Stimulated activated CD8-positive, alpha-beta memory T cell treated with anti-CD3 and anti-CD28 coated beads, Interleukin-15, amount 100 ng/mL, for 4 hours (primary cell): ENCODE measurements at places on chromosomes 7 and 10.

DNA sequence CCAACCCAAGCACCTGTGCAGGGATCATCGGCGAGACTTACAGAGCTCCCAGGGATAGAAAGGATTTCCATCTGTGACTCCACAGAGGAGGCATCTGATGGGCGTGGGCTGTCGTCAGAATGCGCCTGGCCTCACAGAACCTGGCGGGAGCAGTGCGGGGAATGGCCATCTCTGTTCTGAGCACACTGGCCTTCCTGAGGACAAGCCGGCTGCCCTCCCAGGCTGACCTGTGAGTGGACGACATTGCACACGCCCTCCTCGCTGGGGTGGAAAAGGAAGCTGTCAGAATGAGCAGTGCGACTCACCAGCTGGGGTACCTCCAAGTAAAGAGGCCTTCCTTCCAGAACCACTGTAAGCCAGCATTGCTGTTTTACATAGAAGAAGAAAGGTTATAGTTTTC lies 234.6 kb upstream of the PITRM1 start:
- no peak for DNase-seq

GRCh38 chr10:27646604-27647175 lies 98.9 kb downstream of the MKX start:
- DNase-seq: no peak

DNA sequence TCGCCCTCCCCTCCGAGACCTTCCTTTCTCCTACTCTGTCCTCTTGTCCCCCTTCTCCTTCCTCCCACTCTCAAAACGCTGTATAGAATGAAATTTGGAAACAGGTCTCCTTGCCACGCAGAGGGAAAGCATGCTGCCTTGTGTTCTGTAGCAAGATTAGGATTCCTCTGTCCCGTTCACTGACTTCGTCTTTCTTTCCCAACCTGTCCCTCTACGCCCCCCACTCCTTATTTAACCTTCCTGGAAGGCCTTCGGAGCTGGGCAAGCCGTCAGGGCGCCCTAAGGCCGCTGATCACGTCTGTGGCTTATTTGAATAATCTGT lies 1.3 kb downstream of the HOXA9 start:
- no peak for DNase-seq

- no peak for DNase-seq
These were observed 203.4 kb downstream of the SLC25A13 start for GRCh38 chr7:96118449-96119001.

- no peak for DNase-seq
These were observed 12.8 kb downstream of the SNX8 start for GRCh38 chr7:2301511-2301863.

DNA sequence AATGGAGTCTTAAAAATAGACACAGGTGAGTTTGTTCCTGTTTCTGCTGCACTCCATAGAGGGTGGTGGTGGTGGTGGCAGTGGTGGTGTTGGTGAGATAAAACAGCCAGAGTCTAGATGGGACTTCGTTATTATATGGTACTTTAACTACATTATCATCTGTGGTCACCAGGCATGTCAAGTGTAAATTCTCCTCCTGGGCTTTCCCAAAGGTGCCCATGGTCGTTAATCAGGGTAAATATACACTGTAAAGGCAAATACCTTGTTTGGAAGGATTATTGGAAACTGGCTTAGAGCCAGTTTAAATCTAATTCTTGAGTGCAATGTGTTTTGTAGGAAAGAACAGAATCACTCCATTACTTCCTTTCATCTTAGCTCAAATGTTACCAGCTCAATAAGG lies 21.5 kb upstream of the COMMD3 start:
- no peak for DNase-seq

- no peak for DNase-seq
These were observed 57.8 kb downstream of the AUTS2 start for GRCh38 chr7:69656077-69656476.

DNA sequence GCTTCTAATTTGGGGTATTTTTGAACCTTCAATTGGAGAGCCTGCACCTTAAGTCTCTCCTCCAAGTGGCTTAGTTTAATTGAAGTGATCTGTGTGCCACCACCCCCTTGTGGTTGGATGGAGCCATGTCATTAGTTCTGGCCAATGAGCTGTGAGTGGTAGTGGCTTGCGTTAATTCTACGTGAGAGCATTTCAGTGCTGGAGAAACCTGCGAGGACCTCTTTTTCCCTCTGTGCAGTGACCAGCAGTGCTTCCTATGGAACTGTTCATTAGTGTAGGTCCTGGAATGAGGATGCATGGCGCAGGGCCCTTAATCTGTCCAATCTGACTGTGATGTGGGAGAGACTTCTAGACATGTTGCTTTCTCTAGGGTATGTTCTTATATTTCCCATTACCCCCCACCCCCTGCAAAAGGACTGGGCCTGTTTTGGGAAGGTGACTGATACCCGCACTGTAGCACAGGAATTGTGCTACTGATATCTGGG lies 3.8 kb downstream of the HILPDA start:
- peak; percentile 23 for DNase-seq

DNA sequence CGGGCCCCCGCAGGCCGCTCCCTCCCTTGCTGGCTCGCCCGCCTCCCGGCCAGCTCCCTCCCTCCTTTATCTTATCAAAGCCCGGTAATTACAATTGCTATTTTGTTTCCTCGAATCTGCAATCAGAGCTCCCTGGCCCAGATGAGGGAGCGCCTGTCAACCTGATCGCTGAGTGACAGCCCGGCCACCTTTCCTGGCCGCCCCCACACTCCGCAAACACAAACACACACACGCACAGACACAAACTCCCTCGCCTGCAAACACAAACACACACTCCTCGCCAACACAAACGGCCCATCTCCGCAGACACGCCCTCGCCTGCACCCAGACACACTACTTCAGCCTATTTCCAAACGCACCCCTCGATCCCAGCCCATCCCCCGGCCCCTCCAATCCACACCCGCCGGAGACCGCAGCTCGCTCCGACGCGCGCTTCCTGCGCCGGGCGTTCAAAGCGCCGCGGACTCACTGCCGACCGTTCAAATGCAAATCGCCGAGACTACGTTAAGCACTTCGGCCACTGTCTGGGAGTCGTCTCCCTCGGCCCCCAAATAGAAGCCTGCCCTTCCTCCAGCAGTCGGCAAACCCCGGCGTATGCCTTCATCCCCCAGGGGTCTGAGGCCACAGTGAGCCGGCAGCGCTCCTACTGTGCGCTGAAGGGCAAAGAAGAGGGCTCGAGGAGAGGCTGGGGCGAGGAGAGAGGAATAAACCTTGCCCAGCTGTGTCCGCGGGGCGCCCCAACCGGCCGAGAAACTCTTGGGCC lies 3.0 kb upstream of the FGF8 start:
- DNase-seq: no peak

- DNase-seq: no peak
These were observed 158.4 kb downstream of the NEURL1 start for GRCh38 chr10:103651783-103652476.

DNA sequence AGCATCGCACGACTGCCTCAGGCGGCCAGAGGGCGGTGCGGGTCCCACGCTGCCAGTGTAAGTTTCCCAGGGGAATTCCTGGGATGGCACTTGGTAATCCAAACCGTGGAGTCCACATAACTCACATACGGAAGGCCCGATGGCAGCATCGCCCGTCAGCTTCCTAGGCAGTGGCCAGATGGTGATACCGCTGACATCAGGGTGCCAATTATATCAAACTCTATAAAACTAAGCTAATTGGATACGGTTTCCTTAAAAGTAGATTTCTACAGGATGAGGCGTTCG lies 189.8 kb downstream of the CELF2 start:
- DNase-seq: no peak

- no peak for DNase-seq
These were observed 60.0 kb downstream of the ATXN7L1 start for GRCh38 chr7:105816266-105816843.

- DNase-seq: no peak
These were observed 529 bp downstream of the HPS1 start for GRCh38 chr10:98446151-98446660.

GRCh38 chr10:43174969-43175368 lies 36.7 kb downstream of the CSGALNACT2 start:
- DNase-seq: no peak

DNA sequence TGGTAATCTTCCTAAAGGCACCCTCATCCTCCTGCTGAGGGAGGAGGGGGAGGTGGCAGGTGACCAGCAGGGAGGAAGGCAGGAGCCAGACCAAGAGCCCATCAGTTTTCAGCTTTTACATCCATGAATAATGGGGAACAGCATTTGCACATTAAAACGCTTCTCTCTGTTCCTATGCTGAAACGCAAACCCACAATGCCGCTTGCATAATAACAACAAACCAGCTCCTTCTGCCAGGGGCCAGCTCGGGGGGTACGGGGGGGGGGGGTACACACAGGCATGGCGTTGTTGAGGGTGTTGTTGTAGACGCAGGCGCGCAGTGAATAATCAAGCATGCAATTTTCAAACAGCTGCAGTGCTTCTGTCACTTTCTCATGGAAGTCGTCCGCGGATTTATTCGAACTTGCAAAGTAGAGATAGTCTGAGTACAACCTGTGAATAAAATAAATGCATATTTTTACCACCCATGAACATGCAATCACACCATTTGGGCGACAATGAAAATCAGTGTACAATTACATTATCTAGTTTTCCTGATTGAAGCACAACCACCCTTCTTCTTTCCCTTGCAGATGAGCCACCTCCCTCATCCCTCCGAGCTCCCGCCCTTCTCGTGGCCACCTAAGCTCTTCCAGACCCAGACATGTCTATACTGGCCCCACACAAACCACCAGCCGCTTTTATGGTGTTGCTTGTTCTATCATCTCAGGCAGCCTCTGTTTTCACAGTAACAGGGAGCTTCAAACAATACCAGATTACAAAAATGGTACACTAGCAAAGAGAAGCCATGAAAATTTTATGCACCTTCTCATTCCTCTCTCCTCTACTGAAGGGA lies 72.2 kb downstream of the CHST15 start:
- DNase-seq: no peak

- no peak for DNase-seq
These were observed 46.5 kb downstream of the AMPH start for GRCh38 chr7:38584443-38585210.

GRCh38 chr7:21580073-21580521 lies 37.3 kb downstream of the DNAH11 start:
- no peak for DNase-seq

DNA sequence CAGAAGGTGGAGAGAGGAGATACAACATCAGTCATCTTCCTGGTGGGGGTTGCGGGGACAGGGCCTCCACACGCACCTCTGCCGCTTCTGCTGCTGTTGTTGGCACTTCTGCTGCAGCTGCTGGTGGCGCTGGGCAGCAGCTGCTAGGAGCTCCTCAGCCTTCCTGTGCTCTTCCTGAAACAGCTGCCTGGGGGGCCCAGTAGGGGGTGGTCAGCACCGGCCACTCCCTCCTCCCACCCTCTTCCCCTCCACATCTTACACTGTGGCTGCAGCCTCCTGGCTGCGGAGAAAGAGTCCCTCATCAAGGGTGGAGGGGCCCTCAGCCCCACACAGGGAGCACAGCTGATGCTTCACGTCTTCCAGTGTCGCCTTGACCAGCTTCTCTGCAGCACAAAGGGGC lies 9.9 kb downstream of the SYCE1 start:
- no peak for DNase-seq

GRCh38 chr7:30572212-30572841 lies 22.4 kb upstream of the GARS1 start:
- DNase-seq: no peak

GRCh38 chr7:80224415-80224814 lies 89.8 kb downstream of the GNAI1 start:
- DNase-seq: no peak

- DNase-seq: no peak
These were observed 163.9 kb downstream of the JCAD start for GRCh38 chr10:29895456-29895855.

DNA sequence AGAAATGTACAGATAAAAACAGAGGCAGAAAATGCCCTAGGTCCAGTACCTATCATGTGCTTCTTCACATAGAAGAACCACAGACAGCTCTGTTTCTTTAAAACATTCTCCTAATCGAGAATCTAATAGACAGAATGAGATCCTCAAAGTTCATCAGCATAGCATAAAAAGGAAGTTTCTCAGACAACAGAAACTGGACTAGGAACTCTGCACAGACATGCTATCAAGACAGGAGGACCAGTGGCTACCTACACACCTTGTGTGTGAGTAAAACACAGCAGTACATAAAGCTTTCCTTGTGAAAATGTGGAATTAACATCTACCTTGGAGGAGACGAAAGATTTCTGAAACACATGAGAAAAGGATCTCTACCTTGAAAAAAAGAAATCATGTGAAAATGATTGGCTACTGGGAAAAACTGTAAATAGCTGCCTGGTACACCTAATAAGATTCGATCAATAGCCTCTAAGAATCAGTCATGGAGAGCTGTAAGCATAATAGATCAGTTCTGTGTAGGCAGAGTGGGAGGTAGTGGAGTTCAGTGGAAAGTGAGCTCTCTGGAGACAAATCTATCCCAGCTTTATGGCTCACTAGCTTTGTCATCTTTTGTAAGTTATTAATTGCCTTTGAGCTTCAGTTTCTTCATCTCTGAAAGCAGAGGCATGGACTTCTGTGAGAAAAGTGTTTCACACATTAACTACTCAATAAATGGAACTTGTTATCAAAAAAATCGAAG lies 26.7 kb downstream of the ELAPOR2 start:
- DNase-seq: no peak

- no peak for DNase-seq
These were observed 1652.7 kb upstream of the LRRTM3 start for GRCh38 chr10:65273115-65273514.

- no peak for DNase-seq
These were observed 12.8 kb upstream of the CNNM1 start for GRCh38 chr10:99316374-99316773.

GRCh38 chr7:4261601-4261960 lies 420.5 kb upstream of the FOXK1 start:
- no peak for DNase-seq

DNA sequence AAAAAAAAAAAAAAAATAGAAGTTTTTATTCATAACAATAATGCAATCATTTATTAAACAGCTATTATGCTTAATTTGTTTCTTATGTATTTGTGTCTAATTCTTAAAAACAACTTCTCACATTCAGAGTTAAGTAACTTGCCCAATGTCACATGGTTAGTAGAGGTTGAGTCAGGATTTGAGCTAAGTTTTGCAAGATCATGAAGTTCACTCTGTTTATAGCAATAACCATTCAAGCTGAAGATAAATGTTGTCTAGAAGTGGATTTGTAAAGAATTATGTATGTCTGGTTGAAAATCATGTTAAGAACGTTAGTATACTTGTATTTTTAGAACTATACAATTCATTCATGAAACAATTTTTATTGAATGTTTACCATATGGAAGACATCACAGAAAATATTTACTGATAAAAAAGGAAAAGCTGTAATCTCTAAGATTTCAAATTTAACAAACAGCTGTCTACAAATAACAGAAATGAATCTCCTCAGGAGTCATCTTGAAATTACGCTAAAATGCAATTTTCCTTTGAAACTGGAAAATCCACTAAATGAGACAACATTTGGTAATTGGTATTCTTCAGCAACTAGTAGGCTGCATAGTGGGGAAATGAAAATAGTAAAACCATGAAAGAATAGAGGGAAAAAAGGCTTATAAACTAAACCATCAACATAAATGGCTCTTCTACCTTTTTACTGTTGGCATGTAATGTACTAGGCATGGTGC lies 70.5 kb upstream of the AHR start:
- no peak for DNase-seq
